ENCODE measurements at places on chromosomes 11 and 22.

GRCh38 chr11:73465871-73466270 is 89.7 kb downstream of the RELT start:
- peak; percentile 13 for DNase-seq

DNA sequence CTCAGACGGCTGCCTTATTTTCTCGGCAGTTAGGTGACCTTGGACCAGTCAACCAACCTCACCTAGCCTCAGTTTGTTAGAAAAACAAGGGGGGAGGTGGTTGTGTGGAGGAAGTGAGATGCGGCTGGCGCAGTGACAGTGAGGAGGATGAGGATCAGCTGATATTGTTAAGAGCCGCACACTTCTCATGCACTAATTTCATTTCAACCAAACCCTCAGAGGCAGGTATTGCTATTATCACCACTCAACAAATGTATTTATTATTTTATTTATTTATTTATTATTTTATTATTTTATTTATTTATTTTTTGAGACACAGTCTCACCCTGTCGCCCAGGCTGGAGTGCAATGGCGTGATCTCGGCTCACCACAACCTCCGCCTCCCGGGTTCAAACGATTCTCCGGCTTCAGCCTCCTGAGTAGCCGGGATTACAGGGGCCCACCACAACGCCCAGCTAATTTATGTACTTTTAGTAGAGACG is 2.1 kb downstream of the LGALS1 start:
- no peak for DNase-seq

DNA sequence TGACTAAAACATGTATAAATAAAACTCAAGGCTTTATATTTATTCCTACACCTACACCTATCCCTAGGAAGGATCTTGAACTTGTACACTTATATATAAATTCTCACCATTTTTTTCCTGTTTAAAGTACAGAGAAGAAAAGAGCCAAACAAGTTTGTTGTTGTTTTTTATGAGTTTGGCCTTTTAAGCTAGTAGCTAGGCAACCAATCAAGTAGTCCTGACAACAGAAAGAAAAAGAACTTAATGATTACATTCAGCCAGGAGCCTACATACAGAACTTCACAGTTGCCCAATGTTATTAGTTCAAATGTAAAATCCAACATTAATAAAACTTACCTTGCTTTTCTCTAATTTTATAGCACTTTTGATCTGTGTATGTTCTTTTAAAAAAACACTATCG is 316.2 kb downstream of the SOX6 start:
- no peak for DNase-seq

DNA sequence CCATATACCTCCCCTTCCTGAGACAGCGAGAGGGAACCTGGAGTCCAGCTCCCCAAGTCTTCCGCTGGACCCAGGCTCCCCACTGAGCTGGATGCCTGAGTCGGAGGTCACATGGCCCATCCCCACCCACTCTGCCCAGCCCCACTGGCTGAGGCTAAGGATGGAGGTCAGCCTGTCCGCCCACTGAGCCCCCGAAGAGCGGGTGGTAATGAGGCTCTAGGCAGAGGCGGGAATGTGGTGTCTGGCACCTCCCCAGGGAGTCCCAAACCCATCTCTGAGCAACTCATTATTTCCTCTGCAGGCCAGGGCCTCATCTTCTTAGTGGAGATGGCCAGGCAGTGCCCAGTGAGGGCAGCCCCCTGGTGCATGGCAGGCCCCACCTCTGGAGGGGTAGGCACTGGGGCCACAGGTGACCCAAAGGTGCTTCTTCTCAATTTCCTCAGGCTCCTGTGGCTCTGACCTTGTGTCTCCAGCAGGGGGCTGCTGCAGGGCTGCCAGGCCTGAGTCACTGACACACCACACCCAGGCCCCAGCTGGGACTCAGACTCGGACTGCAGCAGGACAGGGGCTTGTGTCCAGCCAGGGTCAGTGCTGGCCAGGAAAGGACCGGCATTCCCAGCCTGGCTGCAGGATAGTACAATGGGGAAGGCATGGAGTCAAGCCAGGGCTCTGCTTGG is 10.2 kb upstream of the PDE2A start:
- peak; percentile 47 for DNase-seq

DNA sequence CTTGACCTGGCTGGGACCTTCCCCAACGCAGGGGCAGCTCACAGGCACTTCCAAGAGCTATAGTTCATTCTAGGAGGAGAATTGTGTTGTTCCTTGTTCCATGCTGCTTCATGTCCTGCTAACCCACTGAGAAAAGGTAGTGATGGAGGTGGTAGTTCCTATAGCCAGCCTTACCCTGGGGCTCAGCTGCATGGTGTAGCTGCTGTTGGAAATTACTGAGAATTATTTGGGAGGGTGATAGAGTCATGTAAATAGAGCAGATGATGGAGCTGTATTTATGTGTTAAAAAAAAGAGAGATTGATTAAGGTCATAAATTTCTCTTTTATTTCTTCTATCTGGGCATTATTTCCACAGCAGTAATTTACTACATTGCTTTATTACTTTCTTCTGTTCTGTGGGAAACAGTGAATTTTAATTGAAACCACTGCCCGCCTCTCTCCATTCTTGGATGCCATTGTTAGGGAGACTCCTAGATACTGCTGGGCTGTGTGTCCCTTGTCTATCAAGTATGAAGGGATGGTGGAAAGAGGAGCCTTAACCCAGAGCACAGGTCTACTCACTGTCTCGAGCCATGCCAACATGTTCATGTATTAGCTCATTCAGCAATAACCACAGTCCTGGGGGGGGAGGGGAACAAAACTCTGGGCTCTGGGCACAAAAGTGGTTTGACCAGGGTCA is 309.2 kb downstream of the FAT3 start:
- DNase-seq, result no peak

DNA sequence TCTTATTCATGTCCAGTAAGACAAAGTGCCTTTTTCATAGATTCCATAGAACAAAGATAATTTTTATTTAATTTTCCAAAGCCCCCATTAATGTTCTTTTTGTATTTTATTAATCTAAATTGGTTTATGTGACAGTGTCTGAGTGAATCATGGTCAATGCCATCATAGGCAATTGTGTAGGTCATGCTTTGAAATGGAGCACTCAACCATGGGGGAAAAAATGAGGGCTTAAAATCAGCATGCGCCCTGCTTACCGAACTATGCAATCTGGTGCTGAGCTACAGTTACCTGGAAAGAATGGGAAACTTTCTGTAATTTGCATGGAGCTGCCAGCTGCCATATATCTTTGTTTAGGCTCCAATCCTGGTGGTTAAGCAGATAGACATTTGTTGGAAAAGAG is 28.4 kb upstream of the RAB38 start:
- DNase-seq, result no peak

GRCh38 chr11:14073849-14074476 is 111.4 kb downstream of the SPON1 start:
- DNase-seq, result peak; percentile 96

DNA sequence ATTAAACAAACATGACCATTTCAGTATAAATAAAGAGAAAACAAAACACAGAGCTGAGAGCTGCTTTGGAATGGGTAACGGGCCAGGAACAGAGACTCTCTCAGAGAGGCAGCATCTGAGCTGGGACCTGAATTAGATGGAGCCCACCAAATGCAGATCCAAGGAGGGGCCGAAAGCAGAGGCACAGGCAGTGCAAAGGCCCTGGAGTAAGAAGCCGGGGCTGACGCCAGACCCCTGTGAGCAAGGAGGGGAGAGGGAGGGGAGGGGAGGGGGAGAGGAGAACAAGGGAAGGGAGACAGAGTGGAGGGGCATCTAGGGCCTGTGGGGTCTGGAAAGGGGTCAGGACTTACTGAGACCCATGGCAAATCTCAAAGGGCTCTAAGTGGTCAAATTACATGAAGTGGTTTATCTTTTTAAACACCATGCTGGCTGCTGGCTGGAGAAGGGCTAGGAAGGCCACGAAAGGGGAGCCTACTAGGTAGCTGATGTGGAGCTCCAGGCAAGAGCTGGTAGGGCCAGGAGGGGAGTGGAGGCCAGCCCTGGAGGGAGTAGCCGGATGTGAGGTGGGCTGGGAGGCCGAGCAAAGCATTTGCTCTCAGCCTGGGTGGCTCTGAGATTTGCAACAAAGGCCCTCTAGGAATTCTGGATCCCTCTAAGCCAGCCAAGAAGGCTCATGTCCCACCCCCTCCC is 3.2 kb downstream of the OSBPL5 start:
- DNase-seq, result no peak

DNA sequence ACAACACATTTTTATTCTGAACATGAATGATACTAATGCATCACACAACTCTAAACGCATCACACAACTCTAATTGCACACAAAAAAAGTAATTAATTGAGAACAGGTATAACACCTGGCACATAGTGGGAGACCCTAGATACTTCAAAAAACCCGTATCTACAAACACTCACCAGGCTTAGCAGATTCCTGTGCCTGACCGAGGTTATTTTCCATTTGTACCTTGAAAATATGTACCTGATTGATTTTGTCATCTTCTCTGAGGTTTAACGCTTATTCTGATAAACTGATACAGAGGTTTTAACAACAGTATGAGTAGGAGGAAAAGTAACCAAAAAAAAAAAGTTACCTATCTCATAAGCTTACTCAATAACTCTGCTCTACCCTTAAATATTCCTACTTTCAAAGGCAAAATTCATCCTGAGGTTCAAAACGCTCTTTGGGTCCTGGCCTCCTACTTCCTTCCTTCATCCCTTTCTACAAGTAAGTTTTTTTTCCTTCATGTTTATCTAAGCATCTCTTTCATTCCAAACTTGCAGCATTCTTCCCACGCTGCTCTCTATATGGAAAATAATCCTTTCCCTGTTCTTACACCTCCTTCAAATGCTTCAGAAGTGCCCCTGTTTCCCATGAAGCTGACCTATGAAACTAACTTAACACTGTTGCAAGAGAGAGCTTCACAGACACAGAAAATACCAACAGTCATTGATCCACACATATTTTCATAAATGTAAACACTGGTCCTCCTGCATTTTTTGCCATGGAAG is 73.3 kb downstream of the ETS1 start:
- no peak for DNase-seq

GRCh38 chr22:43396934-43397457 is 14.8 kb upstream of the MPPED1 start:
- no peak for DNase-seq

DNA sequence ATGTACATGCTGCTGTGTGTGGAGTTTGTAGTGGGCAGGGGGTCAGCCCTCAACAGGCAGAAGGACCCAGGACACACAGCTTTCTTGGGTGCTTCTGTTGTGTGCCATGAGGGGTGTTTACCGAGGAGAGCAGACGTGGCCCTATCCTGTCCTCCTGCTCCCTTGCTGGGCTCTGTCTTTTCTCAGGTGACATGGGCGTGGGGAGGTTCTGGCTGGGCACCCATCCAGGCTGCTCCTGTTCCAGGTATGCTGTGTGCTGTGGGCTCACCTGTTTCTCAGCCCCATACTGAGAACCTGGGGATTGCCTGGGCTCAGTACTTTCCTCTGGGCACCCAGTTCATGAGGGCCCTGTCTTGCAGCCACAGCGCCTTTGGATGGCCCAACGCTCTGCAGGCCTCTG is 23.3 kb downstream of the MICALL1 start:
- DNase-seq, result no peak

GRCh38 chr11:101433151-101433550 is 150.7 kb downstream of the TRPC6 start:
- no peak for DNase-seq

- DNase-seq, result no peak
Measured at GRCh38 chr11:134758342-134758931, 346.4 kb upstream of the B3GAT1 start.

DNA sequence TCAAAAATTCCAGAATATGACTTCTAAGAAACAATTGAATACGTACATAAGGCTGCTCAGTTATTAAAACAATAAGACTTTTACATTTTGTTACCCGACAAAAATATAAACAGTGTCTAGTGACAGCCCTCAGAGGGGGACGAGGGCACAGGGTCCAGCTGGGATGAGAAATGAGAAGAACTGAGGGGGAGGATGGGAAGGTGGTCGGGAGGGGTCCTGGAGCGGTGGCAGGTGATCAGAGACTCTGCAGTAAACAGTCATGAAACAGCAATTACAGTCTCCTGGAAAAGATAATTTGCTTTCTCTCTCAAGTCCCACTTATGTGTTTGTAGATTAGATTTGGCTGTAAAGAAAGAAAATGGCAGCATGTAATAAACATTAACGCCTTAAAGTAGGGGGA is 56.0 kb downstream of the PACSIN2 start:
- DNase-seq, result no peak

- DNase-seq, result no peak
Measured at GRCh38 chr11:1490651-1491050, 4.1 kb upstream of the MOB2 start.

Data from fibroblast of upper back skin (primary cell).